ENCODE measurements at places on chromosomes 3 and 15.

DNA sequence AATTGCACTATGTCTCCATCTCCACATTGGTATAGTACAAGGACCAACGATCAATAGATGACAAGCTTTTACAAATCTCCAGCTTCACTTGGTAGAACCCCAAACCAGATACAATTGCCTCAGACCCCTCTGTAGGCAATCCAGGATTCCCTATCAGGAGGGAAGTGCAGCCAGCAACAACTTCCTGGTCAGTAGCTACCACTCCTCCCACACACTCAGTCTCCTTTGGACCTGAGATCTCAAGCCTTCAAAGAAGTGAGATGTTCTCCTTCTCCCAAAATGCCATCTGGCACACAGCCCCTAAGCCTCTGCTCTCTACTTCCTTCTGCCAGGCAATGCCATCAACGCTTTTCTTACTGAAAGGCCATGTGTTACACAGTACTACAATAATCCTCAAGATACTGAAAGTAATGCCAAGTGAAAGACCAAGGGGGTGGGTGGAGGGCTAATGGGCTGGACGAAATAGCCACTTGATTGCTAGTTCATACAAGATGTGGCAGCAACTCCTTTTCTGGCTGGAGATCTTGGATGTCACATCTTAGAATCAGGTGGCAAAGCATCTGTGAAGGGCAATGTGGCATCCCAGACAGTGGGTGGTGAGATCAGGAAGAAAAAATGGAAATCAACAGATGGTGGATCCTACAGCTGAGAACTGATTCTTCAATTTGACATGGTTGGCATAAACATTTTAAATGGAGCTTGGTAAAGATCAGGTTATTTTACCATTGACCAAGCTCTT is 75.3 kb upstream of the ACP3 start:
- DNase-seq, result no peak

DNA sequence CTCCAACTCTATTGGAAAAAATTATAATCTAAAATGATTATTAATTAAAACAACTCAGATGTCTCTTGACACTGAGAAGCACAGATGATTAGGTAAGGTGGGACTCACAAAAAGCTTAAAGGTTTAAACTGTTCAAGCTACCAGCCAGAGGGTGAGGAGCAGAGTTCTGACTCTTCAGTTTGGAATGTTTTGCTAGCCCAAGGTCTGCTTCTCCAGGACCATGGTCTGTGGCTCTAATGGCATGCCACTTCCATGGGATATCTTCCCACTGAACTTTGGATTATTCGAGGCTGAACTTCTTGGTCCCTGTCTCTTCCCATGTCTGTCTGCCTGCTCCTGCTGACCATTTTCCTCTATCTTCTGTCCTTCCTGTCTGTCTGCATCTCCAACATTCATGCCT is 49.2 kb downstream of the CACNA2D3 start:
- no peak for DNase-seq

DNA sequence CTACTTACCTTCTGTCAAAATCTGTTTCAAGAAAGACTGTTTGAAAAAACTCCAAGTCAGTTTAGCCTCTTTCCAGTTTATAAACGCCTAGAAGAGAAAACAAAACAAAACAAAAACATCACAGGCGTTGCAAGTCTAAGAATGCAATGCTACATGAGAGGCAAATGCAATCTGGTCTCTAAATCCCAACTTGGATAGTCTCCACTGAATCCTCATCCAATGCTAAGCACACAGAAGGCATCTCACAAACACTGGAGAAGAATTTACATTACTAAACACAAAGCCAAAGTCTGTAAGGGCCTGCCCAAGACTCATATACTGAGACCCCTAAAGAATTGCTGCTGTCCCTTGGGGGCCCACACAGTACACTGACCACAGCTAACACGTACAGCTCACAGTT is 18.4 kb downstream of the RFT1 start:
- DNase-seq, result no peak

GRCh38 chr15:78054966-78055365 is 22.5 kb downstream of the TBC1D2B start:
- DNase-seq, result no peak

DNA sequence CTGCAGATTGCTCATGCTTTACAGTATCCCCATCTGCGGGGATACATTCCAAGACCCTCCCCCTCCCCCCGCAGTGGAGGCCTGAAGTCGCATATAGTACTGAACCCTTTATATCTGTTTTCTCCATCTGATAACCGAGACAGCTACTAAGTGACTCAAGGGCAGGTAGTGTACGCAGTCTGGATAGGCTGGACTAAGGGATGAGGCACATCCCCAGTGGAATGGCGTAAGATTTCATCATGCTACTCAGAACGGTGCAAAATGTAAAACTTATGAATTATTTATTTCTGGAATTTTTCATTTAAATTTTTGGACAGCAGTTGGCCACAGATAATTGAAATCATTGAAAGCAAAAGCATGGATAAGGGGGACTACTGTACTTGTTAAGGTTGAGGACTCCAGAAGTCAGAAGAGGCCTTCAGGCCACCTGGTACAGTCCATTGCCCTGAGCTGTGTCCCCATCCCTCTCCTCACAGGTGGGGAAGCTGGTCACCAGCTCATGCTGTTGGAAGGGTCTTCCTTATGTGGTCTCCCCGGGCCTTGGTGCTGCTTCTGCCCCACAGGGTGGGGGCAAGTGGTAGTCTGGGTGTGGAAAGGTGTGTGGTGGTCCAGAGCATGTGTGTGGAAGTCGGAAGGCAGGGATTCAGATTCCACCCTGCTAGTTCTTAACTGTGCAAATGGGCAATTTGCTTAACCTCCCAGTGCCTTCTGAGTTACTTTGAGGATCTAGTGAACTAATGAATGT is 72.0 kb downstream of the HCN4 start:
- no peak for DNase-seq

GRCh38 chr15:38885471-38885952 is 320.9 kb upstream of the RASGRP1 start:
- no peak for DNase-seq

DNA sequence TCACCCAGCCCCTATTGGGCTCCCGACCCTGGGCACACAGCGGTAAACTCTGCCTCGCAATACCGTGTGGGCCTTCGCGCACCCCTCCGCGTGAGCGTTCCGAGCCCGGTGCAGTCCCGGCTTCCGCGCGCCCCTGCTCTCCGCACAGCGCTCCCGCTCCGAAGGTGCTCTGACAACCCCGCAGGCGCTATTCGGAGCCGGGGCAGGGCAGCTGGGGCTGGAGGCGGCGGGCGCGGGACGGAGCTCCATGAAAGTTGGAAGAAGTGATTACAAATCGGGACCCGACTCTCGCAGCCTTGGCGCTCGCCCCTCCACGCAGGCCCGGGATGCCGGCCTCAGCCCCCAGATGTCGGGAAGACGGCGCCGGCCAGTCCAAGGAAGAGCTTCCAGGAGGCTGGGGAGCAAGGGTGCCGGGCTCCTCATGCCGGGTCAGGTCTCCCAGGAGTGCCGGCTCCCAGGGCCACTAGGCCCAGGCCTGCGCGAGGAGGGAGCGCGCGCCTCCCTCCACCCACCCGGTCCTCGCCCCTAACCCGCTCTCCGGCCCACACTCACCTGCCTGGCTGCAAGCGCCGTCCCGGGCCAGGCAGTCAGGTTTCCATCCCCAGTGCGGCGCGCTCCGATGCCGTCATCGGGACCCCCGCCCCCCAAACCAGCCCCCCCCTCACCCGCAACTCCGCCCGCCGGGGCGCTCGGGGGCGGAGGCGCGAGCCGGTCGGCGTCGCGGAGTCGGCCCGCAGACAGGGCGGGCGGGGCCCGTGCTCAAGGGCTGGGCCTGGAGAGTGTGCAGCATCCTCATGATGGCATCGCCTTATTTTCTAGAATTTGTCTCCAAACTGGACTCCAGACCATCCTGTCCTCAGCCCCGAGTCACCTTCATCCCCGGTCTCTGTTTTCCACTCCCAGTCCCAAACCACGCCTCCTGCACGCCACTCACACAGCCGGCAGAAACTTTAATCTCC is at the start of gene KIF7:
Gene KIF7, minus strand, starts transcription at position 621 of the 959 bp plus-strand sequence. CDS start 2,537 bp downstream, outside the sequence.
- peak; percentile 5 for DNase-seq

- no peak for DNase-seq
These were observed 326.9 kb upstream of the DNAJC19 start for GRCh38 chr3:181316482-181316881.

DNA sequence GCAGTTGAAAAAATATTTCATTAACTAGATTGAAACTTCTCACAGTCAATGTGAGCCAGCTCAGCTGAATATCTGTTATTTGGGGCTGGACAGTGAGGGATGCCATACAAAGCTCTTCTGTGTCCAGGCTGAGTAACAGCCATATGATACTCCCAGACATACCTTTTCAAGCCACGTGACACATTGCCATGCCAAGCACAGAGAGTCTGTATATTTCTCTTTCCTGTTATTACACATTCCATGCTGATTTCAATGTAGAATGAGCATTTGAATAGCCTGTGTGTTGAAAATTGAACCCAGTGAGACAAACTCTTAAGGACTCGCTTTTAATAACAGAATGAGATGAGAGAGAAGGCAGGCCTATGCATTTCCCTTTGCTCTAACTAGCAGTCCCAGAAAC is 334.7 kb upstream of the RASGRP1 start:
- DNase-seq, result no peak

DNA sequence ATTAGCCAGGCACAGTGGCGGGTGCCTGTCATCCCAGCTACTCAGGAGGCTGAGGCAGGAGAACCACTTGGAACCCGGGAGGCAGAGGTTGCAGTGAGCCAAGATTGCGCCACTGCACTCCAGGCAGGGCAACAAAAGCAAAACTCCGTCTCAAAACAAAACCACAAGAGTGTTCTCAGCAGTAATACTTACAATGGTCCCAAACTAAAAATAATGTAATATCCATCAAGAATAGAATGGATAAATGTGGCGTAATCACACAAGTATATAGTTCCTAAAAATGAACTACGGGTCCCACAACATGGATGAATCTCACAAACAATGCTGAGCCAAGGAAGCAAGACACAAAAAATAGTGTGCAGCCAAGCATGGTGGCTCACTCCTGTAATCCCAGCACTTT is 39.2 kb downstream of the STAG1 start:
- DNase-seq, result no peak

DNA sequence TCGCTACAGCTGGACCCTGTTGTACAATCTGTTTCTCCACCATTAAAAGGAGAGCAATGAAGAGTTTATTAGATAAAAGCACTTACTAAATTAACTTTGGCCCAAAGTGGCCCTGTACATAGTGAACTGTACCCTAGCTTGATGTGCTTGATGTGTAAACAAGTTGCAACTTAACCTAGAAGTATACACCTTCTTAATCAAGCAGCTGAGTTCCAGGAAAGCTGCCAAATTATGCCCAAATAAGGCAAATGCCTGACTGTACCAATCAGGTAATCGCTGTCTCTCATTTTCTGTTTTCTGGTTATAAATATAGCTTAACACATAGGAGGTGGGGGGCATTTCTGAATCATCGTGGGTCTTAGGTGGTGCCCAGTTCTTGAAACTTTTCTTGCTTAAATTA is 704.8 kb upstream of the CBLB start:
- no peak for DNase-seq

- DNase-seq, result no peak
These were observed 51.7 kb downstream of the BOC start for GRCh38 chr3:113263020-113263419.

GRCh38 chr15:33746203-33746602 is 222.1 kb upstream of the CHRM5 start:
- no peak for DNase-seq

DNA sequence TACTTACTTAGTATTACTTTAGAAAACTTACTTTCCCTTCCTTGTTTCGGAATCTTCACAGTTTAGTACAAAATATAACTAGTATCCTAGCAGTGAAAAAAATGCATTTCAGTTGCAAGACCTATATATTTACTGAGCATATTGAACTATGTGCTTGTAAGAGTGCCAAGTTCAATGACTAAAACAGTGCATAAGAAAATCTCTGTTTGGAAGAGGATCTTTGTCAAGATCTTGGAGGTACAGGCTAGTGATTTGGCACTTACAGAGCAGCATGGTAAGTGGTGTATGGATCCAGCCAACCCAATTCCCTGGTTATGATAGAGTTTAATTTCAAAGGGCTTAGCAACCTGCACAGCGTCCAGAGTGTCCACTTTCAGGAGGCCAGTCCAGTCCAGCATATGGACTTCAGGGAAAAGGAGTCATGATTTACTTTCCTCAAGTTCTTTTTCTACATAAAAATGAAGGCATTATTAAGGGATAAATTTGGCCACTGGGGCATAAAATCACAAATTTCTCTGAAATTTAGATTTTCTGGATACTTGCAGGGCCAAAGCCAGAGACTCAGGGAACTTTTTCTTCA is 625.8 kb upstream of the BCHE start:
- no peak for DNase-seq

DNA sequence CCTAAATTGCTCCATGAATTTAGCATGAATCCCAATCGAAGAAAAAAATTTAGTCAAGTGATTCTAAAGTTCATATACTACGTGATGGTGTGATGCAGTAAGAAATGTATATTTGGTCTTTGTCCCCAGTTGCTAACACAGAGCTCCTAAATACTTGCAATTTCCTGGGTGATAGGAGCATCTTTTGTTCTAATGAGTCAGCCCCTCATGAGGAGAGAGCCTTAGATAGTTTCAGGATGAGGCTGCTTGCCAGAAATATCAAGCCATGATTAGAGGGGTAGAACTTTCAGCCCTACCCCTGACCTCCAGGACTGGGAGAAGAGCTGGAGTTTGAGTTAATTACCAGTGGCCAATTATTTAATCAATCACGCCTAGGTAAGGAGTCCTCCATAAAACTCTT is 170.2 kb downstream of the PDE8A start:
- no peak for DNase-seq

- DNase-seq, result no peak
These were observed 242.1 kb downstream of the ITPR1 start for GRCh38 chr3:4735243-4735642.

DNA sequence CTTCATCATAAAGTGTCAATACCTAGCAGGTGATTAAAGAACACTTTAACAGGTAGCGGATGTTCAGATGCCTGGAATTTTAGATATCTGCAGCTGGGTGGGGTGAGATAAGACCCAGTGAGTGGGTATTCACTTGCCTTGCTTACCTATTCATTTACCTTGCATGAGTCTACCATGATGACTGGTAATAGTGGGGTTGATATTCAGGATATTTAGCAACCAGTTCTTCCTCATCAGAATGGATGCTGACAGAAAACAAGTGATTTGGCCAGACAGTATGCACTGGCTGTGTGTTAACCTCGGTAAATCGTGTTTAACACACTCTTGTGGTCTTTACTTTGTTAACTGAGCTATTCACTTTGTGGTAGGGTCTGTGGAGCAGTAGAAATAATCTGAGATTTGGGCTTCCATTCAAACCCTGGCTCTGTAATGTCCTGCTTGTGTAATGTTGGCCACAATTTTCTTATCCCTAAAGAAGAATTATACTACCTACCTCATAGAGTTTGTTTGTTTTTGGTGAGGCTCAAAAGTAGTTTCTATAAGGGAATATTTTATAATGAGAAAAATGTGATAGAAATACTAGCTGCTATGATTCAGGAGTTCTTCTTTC is 391.9 kb upstream of the TBL1XR1 start:
- DNase-seq, result no peak

DNA sequence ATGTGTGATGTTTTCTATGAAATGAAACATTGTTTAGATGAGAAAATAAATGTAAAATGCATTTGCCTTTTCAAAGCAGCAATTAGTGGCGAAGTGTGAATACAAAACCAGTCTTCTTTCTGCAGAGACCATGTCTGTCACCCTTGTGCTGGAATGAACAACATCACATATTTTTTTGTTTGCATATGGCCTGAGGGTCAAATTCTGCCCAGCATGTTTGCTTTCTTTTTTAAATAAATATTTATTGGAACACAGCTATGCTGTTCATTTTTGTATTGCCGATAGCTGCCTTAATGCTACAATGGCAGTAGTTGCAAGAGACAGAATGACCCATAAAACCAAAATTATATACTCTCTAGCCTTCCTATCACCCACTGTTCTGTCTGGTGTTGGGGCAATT is 75.3 kb upstream of the SNRPN start:
- no peak for DNase-seq

GRCh38 chr3:13710251-13710650 is 161.3 kb downstream of the FBLN2 start:
- no peak for DNase-seq

All from stimulated activated CD4-positive, alpha-beta T cell treated with anti-CD3 and anti-CD28 coated beads, Interleukin-4, amount 100 ng/mL, for 4 hours (primary cell).